ENCODE measurements at places on chromosomes 16 and 17.

DNA sequence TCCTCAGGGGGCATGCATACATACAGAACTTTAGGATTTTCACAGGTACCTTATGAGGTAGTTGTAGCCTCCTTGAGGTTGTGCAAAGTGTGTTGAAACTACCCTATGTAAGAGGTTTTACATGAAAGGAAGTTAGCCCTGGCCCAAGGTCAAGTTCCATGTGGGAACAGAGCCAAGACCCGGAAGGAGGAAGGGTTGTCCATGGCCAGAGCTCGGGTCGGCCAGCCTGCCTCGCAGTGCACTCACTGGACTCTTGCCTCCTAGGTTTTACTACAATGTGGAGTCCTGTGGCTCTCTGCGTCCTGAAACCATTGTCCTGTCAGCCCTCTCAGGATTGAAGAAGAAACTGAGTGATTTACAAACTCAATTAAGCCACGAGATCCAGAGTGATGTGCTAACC is 8.2 kb downstream of the POLR2C start:
- DNase-seq: no peak

DNA sequence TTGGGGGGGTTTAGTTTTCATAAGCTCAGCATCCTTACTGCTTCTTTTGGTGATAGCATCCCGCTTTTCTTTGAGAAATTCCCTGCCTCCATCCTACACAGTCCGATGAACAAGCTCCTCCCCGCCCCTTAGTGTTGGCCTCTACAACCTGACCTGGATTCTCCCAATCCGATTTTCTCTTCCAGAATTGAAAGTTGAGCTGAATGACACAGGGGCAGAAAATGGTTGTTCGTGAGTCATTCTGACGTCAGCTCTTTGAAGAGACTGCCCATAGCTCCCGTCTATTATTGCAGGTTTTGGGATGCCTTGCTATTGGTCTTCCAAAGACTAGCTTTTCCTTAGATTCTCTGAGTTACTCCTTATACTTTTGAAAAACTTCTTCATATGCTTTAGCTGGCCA is 279.7 kb downstream of the SLC39A11 start:
- no peak for DNase-seq

GRCh38 chr17:38861399-38861843 is 7.9 kb upstream of the RPL23 start:
- no peak for DNase-seq

DNA sequence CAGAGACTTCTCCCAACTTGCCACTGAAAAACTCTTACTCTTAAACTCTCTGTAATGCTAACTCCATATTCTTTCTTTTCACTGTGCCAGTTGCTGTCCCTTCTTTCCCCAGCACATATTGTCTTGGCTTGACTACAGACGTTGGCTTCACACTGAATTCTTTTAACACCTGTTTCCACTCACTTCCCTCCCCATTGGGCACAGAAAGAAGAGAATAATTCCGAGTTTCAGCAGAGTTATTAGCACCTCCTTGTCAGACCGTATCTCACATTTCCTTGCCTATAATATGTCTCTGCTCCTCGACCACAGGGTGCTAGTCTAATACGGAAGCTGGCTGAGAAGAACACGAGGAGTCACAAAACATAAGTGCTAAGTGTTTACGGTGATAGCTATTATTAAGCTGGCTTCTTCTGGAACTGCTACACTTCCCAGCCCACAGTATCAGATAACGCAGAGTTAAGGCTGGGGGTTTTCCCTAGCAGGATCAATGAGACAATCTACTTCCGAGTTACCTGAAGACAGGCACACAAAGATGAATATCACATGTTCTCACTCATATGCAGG is 188.5 kb upstream of the CDH8 start:
- DNase-seq: no peak

DNA sequence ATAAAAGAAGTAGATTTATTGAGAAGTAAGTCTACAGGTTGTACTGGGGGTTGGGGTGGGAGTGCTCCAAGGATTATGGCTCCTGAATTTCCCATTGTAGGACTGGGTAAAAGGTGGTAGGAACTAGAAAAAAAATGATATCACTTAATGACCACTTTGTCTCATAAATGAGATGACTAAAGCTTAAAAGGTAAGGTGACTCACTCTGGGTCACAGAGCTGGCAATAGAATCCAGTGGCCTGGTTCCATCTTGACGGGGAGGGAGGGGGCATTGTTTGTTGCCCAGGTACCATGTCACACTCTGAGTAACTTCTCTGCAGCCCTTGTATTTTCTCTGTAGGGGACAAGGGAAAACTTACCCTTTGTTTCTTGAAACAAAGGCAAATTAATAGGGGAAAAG is 126.1 kb downstream of the PITPNC1 start:
- DNase-seq: no peak

GRCh38 chr17:51793686-51794085 is 364.8 kb downstream of the CA10 start:
- no peak for DNase-seq

GRCh38 chr16:10126686-10127085 is 55.5 kb downstream of the GRIN2A start:
- no peak for DNase-seq

GRCh38 chr17:6452471-6453266 is 8.4 kb downstream of the PIMREG start:
- DNase-seq: no peak

- DNase-seq: peak; percentile 27
Observed at GRCh38 chr17:2087597-2088211, 32.8 kb downstream of the HIC1 start.

All from stimulated activated CD4-positive, alpha-beta T cell treated with anti-CD3 and anti-CD28 coated beads, Interleukin-12 subunit alpha, Interleukin-12 subunit beta, amount 100 ng/mL, for 4 hours (primary cell).